ENCODE measurements at places on chromosomes 16 and 17.

- no peak for DNase-seq
These were observed 29.4 kb downstream of the TANC2 start for GRCh38 chr17:62995377-62995885.

DNA sequence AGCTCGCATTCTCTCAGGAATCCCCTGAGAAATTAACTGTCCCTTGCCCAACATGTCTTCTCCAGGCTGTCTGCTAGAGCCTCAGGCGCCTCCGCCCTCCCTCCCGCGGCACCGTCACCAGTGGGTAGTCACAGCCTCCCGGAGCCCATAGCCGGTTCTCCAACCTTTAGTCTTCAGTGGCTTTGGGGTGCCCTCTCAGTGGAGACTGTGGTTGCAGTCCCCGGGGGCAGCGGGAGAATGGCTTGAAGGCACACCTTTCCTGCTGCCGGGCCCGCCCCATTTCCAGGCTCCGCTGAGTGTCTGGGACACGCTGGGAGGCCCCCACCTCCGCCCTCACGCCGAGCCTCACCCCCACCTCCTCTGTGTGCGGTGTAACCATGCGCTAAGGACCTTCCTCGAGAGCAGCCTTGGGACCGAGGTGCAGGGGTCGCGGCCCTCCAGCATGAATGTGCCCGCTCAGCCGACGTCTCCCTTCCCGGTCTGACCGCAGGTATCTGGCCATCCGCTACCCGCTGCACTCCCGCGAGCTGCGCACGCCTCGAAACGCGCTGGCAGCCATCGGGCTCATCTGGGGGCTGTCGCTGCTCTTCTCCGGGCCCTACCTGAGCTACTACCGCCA lies 1.7 kb downstream of the GALR2 start:
- DNase-seq = no peak

DNA sequence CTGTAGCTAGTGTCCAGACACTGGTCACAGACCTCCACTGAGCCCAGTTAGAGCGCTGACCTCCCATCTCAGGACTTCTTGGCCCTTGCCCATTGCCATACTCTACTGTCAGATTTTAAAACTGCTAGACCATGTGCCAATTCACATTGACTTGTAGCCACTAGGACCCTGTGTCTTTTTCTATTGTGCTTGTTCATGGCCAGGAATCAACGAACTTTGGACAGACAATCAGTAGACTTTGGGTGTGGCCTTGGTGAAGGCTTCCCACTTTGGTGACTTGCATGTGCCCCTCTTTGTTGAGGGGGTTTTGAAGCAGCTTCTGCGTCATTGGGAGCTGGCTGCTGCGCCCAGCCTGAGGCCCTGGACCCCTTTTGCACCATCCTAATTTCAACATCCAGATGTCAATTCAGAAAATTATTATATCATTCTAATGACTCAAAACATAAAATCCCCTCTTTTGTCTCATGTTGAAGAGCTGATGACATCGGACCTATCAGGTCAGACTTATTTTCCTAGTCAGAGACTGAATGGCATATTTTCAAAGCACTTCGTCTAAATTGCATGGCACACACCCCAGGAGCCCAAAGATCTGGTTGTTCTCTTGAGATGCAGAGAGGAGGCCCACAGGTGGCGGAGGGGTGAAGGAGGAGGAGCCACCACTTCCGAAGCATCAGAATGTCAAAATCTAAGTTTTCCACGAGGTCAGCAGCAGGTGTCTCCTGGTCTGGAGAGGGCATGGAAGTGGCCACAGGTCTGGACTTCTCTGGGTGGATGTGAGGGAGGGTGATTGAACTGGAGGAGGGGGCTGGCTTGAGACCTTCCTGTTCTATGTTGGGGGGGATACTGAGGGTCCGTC lies 93.4 kb upstream of the CBX4 start:
- DNase-seq = no peak

GRCh38 chr16:56945847-56946527 lies 14.0 kb downstream of the HERPUD1 start:
- no peak for DNase-seq

DNA sequence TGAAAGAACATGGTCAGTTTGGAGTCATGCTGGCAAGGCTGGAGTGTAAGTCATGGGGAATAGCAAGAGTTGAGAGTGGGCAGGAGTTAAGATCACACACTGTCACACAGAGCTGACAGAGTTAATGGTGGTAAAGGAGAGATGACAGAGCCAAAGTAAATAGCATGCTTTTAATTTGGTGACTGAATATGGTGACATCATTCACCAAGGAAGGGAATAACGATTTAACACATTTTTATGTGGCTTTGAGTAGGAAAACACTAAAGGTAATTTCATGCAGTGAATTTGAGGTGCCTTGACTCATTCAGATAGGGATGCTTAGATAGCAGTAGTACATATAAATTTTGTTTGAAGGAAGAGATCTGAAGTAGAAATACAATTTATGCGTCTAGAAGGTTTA lies 42.1 kb downstream of the SYNRG start:
- DNase-seq = no peak

DNA sequence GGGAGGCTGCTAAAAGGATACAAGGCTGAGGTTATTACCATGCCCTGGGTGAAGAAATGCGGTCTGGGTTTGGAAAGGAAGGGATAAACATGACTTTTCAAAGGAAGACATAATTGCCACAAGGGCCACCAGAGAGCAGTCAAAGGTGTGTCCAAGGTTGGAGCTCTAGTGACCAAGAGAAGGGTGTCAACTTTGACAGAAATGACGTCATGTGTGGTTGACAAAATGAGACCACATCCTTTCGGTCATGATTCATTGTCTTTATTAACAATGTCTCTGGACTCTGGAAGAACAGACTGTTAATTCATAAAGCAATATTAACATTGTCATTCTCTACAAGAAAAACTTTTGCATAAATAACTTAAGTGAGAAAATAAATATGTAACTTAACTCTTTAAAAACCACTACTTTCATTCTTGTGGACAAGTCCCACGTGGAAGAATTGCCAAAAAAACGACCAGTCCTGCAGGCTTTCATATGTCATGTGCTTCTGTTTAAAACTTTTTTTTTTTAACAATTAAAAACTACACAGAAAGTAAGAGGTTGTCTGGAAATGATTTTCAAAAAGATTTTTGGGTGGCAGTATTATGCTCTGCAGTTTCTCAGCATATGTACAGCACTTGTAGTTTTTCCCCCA lies 5.0 kb downstream of the SOST start:
- DNase-seq = no peak

DNA sequence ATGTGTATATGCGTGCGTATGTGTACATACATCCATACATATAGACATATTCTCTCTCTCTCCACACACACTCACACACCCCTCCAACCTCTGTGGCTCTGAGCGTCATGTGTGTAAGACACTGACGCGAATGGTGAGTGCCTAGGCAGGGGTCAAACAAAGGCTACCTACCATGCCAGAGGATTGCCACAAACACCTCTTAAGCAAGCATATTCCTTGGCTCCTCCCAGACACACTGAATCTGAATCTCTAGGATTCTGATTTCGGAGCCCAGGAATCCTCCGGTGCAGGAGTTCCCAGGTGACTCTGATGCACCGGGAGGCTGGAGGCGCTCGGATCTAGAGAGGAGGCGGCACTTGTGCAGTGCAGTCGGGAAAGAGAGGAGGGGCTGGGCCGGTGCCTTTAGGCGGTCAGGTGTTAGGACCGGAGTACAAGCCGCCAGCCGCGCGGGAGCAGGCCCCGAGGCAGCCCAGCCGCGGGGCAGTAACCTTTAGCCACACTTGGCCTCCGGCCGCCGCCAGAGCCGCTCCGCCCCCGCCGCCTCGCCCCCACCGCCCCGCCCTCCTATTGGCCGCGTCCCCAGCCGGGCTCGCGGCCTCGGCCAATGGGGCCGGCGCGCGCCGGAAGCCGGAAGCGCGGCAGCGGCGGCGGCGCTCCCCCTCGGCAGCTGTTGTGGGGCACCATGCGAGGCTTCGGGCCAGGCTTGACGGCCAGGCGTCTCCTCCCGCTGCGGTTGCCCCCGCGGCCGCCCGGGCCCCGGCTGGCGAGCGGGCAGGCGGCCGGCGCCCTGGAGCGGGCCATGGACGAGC lies at the start of gene MLYCD:
Gene MLYCD, plus strand, starts transcription at position 653 of the 809 bp plus-strand sequence. Its CDS starts 30 bp downstream, at position 683.
- no peak for DNase-seq

DNA sequence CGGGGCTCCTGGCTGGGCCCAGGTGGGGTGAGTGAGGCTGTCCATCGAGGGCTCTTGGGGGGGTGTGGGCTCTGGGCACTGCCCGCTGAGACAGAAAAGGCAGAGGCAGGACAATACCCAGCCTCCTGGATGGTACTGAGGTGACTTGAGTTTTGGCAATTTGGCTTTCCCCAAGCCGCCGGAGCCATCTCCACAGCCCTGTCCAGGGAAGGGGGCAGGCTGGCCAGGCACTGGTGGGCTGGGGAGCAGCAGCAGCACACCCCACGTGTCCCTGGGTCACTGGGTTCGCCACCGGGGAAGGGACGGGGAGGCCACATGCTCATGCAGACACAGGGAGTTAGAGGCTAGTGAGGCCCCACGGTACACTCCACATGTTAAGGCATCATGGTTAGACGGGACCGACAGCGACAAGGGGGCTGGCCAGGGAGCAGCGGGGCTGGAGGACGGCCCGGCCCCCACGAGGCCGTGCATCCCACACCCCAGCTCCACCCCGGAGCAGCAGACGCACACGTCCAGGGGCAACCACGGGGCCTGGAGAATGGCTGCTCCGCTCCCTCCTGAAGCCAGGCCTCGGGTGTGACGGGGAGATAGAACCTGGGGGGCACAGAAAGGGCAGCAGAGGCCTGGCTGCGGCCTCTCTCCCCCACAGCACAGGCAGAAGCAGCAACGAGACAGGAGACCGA lies 3.0 kb downstream of the ARHGDIA start:
- DNase-seq = no peak

DNA sequence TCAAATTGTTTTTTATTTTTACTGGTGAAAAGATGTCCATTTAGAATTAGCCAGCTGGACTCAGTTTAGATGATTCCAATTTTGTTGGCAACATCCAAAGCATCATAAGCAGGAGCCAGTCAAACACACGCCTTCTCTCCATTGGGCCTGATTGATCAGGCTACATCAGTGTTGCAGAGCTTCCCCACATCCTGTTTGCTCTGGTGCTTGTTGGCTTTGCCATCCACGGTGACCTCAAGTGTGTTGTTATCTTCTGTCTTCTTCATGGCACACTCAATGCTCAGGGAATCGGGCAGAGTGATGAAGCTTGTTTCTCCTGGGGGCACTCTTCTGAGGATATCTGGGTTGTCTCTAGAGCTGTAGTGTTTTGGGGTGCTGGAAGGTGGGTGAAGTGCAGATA lies 6.3 kb upstream of the NETO2 start:
- DNase-seq = no peak

DNA sequence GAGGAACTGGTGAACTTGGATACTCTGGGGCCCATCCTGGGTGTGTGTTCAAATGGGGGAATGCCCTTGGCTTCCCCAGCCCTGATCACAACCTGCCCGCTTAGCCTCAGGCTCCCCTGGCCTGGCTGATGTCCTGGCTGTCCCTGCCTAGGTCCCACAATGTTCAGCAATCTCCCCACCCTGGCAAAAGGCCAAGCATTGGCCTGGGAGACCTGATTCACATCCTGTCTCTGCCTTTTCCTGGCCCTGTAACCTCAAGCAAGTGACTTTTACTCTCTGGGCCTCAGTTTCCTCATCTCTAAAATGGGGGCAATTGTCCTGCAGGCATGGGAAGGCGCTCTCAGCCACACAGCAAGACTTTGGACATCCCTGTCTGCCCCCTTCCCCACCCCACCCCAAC lies 14.4 kb downstream of the CPNE2 start:
- no peak for DNase-seq

- no peak for DNase-seq
These were observed 6.5 kb upstream of the NGFR start for GRCh38 chr17:49488612-49489011.

GRCh38 chr16:66510298-66510697 lies 39.6 kb downstream of the TK2 start:
- no peak for DNase-seq

- DNase-seq = no peak
These were observed 88.7 kb downstream of the RPA1 start for GRCh38 chr17:1918346-1919162.

Data from AG09319 (cell line).